ENCODE measurements at places on chromosomes 6 and 20. TPM values are rescaled to one million over a fixed set of nuclear protein-coding genes. Genes with fewer than 3 reads are reported as not detected.

The CDSN gene
- not detected for polyA plus RNA-seq

The FAM209B gene
- polyA plus RNA-seq: 0.32 TPM

The FOXS1 gene
- polyA plus RNA-seq: not detected

The GHRH gene
- not detected for polyA plus RNA-seq

The PNLDC1 gene
- polyA plus RNA-seq: not detected

The CRISP2 gene
- not detected for polyA plus RNA-seq

The SLC2A10 gene
- polyA plus RNA-seq: 22.0 TPM

The WFDC10B gene
- polyA plus RNA-seq: not detected
